Activated CD4-positive, alpha-beta T cell treated with anti-CD3 and anti-CD28 coated beads, Interleukin-2, amount 50 U/mL, for 4 hours (primary cell): ENCODE measurements at places on chromosomes 12 and 14.

DNA sequence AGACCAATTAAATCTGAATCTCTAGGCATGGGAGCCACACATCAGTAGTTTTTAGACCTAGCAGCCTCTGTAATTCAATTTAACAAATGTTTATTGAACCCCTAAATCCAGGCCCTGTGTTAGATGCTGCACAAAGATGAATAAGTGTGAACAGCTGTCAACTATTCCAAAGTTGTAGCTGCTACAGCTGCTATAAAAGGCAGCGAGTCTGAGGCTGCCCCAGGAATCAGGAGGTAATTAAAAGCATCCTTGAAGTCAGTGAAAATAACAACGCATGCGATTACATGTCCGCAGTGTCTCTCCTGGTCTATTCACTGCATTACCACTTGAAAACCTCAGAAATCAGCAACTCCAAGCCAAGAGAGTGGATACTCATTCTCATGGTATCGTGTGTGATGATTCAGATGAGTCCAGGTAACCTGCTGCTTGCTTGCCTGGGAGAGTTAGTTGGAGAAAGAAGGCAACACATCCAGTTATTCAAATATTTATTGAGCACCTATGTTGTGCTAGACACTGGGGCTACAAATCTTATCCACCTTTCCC lies 34.9 kb upstream of the DDHD1 start:
- DNase-seq, result no peak

GRCh38 chr12:91948504-91948903 lies 197.1 kb downstream of the BTG1 start:
- DNase-seq, result no peak

GRCh38 chr12:132359551-132359950 lies 30.2 kb upstream of the GALNT9 start:
- no peak for DNase-seq

DNA sequence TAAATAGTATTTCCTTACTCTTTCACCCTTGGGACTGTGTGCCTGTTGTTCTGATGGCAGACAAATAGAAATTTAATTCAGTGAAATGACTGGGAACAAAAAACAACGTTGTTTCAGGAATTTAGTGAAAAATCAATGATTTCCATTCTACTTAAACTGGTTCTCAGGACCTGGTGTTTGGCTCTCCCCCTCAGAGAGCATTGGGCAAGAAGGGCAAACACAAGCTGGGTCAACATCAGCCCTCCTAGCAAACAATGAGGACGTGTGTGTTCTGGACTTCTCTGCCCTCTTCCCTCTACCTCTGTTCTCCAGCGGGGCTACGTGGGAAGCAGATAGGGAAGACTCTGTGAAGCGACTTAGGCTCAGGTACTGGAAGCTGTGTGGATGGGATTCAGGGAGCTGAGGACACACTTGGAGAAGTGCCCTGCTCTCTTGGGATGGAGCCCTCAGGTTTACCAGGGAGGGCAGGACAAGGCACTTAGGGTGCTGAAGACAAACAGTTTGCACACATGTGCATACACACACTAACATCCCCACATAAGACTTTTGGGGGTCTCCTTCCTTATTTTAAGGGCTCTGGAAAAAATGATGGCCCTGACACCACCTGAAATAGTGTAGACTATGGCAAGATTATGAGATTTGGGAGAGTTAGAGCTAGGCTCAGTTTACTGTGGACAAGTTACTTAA lies 7.6 kb upstream of the SERPINA1 start:
- DNase-seq, result no peak

GRCh38 chr12:45981075-45981837 lies 9.1 kb downstream of the SCAF11 start:
- DNase-seq, result no peak

- DNase-seq, result no peak
Measured at GRCh38 chr14:101225157-101226152, 321.9 kb upstream of the RTL1 start.

DNA sequence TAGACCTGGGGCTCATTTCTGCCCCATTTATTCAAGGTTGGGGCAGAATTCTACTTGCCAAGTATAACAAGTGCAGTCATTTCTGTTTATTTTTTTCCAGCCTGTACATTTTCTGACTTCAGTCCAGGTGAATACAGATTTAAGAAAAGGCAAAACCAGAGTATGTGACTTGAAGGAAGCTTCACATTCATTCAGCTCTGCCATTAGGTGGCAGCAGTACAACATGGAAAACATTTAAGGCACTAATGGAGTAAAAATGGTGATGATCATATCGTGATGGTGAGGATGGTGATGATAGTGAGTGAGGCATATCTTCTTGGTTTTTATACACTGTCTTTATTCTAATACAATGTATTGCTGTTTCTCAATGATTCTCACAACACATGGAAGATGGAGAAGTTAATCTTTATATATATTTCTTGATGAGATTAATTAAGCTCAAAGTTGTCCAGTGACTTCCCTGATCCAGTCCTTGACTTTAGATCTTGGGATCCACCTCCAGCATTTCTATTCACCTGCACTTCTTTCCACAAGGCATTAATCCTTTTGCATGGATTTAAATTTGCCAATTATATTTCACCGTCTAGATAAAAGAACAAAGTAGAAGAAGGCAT lies 176.7 kb upstream of the SEL1L start:
- no peak for DNase-seq

DNA sequence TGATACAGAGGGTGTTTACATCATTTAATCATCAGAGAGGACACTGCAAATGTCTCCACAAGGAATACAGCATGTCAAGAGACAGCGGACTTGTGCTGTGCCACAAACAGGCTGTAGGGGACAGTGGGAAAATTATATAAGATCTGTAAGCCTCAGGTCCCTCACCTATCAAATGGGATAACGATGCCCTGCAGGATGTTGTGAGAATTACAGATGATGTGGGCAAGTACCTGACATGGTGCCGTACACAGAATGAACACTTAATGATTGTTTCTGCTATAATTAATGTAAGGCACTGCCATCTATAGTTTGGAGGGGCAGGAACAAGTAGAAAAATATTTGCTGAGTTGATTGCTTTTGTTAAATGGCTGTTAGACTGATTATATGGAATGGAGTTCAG lies 81.9 kb upstream of the GTF2A1 start:
- DNase-seq, result no peak

- no peak for DNase-seq
Measured at GRCh38 chr12:105069936-105070702, 14.1 kb downstream of the ALDH1L2 start.

DNA sequence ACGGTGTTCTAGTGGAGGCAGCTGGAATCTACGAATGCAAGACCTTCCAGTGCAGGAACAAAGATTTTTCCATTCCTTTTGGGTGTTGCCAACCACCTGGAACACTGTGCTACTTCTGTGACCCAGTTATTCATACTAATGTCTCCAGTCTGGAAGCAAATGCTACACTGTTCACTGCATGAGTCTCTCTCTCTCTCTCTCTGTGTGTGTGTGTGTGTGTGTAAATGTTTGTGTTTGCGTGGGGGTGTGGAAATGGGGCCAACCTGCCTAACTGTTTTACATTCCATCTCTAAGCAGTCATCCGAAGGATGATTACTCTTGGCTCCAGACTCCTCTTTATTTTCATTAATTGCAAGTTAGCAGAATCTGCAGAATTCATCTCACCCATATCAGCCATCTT lies 29.9 kb upstream of the YBX3 start:
- no peak for DNase-seq

DNA sequence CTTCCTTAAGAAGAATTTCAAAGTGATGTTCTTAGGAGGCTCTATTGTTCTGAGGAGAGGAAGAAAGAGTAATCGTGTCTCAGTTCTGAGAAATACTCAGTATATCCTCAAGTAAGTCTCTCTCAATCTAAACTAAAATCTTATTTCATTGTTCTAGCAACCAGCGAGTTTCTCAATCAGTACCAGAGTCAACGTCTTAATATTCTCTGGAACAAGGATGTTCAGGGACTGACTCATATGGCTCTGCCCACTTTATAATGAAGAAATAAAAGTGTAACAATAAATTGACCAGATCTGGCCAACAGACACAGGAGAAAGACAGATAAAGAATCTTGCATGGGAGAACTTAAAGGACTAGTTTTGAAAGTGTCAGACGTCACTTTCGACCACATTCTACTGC lies 469.8 kb upstream of the FLRT2 start:
- no peak for DNase-seq
